ENCODE measurements at places on chromosomes 2 and 18. TPM values are rescaled to one million over a fixed set of nuclear protein-coding genes. Genes with fewer than 3 reads are reported as not detected.
A peak's percentile ranks its signal among the peaks of the same experiment; 100 is the strongest.

- no peak for DNase-seq
Measured at GRCh38 chr2:120271711-120272379, 19.2 kb downstream of the RALB start.

- DNase-seq = no peak
Measured at GRCh38 chr2:44943031-44943692, 1.7 kb downstream of the SIX3 start.

- no peak for DNase-seq
Measured at GRCh38 chr2:96961210-96961950, 25.0 kb downstream of the FAM178B start.

DNA sequence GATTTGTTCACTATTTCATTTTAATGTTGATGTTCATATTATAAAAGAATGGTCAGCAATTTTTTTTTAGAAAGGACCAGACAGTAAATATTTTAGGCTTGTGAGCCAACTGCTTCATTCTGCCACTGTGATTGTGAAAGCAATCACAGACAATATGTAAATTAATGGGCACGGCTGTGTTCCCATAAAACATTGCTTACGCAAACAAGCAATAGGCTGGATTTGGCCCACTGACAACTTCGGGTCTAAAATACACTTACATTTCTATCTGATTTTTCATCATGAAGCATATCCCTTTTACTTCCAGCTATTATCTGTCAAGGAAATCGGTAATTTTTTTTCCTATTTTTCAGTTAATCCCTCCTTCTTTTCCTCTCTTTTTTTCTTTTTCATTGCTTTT is 182.2 kb upstream of the CDH2 start:
- no peak for DNase-seq

DNA sequence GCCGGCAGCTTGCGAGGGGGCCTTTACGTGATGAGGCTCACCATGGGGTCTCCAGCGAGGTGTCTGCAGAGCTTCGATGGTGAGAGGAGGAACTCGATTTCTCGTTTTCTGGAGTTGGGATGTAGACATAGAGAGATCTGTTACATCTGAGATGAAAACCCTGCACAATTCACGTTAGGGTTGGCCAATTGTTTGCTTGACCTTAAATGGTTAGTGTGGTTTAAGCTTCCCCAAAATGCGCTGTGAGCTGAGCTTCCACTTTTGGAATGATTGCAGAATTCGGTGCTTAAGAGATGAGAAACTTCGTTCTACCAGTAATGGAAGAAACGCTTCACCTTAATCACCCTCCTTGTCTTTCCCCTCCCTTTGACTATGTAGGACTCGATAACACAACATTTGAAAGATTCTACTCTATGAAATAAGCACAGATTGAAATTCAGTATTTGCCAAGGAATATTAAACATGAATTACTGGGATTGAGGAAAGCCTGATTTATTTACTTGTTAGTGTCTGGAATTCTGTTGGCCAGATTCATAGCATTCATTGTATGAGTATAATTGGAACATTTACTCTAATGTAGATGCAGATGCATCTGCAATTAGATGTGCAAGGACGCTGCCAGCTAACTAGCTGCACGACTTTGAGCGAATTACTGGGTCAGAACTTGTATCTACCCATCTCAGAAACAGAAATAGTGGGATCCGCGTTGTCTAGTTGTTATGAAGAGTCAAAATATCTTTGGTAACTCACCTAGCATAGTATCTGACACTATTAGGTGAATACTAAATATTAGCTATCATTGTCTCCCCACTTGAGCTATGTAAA is 1.6 kb upstream of the KLF7 start:
- no peak for DNase-seq

GRCh38 chr2:189421644-189422043 is 19.6 kb upstream of the WDR75 start:
- DNase-seq = no peak

DNA sequence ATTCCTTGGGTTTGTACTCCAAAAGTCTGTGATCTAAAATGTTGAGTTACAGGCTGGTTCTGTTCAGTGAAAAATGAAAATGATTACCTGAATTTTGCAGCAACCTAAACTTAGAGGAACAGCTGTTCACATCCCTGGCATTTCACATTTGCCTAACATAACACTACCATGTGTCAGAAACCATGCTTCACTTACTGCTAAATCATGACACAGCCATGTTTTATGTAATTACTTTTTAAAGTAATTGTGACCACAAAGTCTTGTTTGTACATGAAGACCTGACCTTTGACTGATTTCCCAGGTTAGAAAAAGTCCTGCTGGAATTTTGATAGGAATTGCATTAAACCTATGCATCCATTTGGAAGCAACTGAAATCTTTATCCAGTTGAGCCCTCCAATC is 79.1 kb downstream of the FAM168B start:
- no peak for DNase-seq

DNA sequence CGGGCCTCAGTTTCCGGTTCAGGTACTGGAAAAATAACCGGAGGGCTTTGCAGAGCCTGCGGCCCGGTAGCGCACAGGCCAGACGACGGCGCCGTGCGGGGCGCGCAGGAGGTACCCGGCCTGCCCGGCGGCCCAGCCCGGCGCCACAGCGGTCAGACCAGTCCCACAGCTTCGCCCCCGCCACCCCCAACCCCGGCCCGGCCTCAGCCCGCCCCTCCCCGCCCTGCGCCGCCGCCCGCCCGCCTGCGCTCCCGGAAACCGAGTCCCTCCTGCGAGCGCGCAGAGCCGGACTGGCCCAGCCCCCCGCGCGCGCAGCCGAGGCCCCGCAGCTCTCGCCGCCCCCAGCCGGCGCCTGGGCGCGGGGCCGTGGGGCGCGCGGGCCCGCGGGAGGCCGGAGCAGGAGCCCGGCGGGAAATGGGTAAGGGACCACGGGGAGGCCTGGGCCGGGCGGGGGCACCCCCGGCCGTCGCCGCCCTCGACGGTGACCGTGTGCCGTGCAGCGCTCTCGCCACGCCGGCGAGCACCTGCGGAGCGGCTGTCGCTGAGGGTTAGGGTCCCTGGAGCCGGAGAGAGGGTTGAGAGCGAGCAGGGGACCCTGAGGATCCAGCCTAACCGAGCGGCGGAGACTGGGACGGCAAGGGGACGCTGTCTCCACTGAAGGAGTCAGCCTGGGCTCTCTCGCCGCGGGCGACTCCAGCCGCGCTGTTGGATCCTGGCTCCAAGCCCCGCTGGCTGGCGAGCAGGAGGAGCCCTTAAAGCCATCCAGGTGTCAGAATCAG is 16.5 kb upstream of the PSD4 start:
- peak; percentile 77 for DNase-seq

DNA sequence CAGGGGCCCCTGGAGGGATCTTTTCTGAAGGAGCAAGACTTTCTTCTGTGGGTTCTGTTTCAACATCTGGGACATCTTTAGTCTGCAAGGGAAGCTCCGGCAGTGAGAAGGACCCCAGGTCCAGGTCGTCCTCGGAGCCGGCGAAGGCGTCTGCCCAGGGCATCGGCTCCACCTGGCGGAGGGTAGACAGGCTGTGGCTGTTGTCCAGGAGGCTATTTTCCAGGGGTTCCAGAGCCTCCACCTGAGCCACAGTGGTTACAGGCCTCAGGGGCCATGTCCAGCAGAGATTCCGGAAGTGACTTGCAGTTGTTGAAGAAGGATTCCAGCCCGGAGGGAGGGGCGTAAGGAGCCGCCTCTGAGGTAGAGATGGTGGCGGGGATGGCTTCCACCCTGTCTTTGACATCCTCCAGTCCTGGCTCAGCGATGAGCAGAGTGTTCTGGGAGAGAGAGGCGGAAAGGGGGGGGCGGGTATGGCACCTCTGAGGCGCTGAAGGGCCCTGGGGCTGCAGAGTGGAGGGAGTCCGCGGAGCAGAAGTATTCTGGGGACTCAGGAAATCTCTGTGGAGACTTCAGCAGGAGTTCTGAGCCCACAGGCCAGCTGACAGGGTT is 891.3 kb upstream of the LRRTM1 start:
- DNase-seq = no peak

DNA sequence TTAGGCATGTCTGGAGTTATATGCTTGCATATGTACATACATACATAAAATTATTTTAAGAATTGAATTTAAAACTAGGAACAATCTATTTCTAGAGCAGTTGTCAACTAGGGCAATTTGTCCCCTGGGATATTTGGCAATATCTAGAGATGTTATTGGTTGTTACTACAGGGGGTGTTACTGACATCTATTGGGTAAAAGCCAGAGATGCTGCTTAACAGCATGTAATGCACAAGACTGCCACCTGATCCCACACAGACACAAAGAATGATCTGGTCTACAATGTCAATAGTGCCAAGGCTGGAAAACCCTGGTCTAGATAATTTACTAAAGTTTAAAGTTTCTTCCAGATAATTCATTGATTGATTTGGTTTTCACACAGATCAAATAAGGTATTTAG is 185.3 kb downstream of the NYAP2 start:
- DNase-seq = no peak

DNA sequence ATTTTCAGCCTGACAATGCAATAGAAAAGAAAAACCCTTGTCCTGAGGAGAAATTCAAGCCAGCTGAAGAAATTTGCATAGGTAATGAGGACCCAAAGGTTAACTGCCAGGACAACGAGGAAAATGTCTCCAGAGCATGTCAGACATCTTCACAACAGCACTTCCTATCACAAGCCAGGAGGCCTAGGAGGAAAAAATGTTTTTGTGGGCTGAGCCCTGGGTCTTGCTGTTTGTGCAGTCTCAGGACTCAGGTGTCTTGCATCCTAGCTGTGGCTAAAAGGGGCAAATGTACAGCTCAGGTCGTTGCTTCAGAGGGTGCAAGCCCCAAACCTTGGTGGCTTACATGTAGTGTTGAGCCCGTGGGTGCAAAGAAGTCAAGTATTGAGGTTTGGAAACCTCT is 905.1 kb upstream of the FSHR start:
- no peak for DNase-seq

DNA sequence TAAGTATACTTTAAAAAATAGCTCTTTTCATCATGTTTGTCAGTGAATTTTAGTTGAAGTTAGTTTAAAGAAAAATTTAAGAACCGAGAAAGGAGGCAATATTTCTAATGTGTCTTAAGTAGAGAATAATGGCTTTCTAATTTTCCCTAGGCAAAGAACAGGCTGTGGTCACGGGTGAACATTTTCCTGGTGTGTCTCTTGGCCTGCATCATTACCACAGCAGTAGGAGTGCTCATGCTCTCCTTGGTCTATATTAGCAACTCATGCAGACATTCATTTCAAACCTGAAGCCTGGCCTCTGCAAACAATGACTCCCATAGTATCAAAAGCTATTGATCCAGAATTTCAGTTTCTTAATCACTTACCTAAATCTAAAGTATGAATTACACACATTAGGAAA is 57.4 kb downstream of the C18orf54 start:
- DNase-seq = no peak

Gene RASGRP3
- total RNA-seq = 8.0 TPM

Gene DUSP2
- total RNA-seq = 50.2 TPM

Gene VAMP5
- 70.8 TPM for total RNA-seq
